ENCODE measurements at places on chromosomes 2 and 18.

GRCh38 chr2:46486436-46486835 is 7.1 kb downstream of the TMEM247 start:
- DNase-seq: no peak

GRCh38 chr2:64488050-64488974 is 34.4 kb downstream of the LGALSL start:
- DNase-seq: no peak

DNA sequence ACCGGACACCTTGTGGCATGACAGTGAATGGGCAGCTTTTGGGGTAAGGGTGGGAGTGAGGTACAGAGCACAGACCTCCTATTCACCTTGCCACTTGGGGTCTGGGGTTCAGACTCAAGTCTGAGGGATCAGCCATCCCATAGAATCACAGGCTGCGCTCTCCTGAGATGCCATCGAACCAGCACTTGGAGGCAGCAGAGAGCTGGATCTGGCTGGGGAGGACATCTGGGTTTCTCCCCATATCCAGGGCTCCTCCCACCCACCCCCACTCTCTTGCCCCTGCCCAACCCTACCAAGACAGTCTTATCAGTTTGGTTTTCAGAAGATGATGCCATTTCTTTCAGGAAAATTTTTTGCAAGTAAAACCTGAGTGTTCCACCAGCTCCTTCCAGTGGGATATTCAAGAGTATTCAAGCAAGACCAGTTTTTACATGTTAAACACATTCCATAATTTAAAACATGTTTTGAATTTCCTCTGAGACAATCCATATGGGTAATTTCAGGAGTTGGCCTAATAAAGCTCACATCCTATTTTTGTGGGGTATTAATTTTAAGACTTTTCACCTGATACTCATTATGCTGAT is 29.2 kb upstream of the TEX44 start:
- peak; percentile 69 for DNase-seq

DNA sequence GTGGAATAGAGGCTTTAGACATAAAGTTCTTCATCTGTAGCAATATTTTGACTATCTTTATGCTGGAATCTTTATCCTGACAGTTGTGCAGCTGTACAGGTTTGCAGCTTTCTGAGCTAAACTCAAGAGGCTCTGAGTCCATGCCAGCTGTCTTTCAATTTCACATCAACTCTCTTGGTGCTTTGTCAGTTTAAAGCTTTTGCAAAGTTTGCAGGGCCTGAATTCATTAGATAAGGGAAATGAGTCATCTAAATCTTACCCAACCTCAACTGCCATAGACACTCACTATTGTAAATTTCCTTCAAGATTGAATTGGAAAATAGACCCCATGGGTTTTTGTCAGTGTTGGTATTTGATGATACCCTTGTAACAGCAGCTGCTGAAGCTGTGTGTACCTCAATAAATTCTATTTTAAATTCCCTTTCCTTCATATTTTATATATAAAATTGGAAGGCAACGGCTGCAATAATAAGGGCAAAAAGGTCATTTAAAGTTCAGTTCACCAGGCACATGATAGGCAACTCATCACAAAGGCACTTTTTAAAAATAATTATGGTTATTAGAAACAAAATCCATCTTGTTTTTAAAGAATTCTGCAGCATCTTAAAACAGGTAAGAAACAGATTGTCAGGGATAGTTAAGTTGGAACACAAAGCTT is 169.9 kb upstream of the SLC39A10 start:
- no peak for DNase-seq

- no peak for DNase-seq
These were observed 129.1 kb downstream of the TSN start for GRCh38 chr2:121884511-121884921.

GRCh38 chr18:67682516-67682915 is 166.0 kb upstream of the DSEL start:
- no peak for DNase-seq
